ENCODE measurements at places on chromosomes 11 and 22. TPM values are rescaled to one million over a fixed set of nuclear protein-coding genes. Genes with fewer than 3 reads are reported as not detected.

Gene SLC22A12
- total RNA-seq, result not detected

Gene CRACR2B
- 0.30 TPM for total RNA-seq

Gene SLC22A8
- total RNA-seq, result not detected

Gene APOL1
- total RNA-seq, result 5.0 TPM

Gene SF3B2
- 196 TPM for total RNA-seq

Gene GLB1L2
- 1.00 TPM for total RNA-seq

Gene PHLDB1
- 4.3 TPM for total RNA-seq

Gene TRIM29
- not detected for total RNA-seq

Gene SPI1
- 1.1 TPM for total RNA-seq

Gene NCAM1
- total RNA-seq, result 0.47 TPM

Gene MRPL16
- total RNA-seq, result 27.8 TPM

Gene TSPAN18
- total RNA-seq, result 6.3 TPM

Gene FOLR3
- total RNA-seq, result not detected

Gene CSTPP1
- total RNA-seq, result 4.1 TPM

Gene NXPE2
- total RNA-seq, result not detected

Gene MYOD1
- not detected for total RNA-seq

Gene MS4A3
- total RNA-seq, result not detected

Gene C1QTNF5
- not detected for total RNA-seq

Gene DYNC2H1
- 1.7 TPM for total RNA-seq

Gene CPSF7
- 111 TPM for total RNA-seq

Gene PHF21B
- not detected for total RNA-seq

Gene HOATZ
- total RNA-seq, result not detected

Gene BTG4
- not detected for total RNA-seq

Gene SOX6
- not detected for total RNA-seq
